Stimulated activated CD8-positive, alpha-beta memory T cell treated with anti-CD3 and anti-CD28 coated beads, Interleukin-15, amount 100 ng/mL, for 24 hours (primary cell): ENCODE measurements at places on chromosomes 5 and 9.

DNA sequence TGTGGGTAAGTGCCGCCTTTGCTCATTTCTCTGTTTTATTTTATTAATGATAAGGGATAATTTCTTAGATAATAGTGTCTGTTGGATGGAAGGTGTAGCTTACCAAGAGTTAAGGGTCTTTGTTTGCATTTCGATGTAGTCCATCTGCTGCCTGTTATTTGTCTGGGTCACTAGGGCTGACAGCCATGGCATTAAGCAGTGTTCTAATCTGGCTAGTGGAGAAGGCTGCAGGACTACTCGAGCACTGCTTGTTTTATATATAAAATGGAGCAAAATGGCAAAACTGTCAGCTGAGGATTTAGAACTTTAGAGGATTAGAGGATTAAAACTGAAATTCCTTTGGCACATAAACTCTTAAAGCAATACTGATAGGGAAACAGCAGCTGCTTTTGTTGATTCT is 67.5 kb downstream of the C7 start:
- no peak for DNase-seq

DNA sequence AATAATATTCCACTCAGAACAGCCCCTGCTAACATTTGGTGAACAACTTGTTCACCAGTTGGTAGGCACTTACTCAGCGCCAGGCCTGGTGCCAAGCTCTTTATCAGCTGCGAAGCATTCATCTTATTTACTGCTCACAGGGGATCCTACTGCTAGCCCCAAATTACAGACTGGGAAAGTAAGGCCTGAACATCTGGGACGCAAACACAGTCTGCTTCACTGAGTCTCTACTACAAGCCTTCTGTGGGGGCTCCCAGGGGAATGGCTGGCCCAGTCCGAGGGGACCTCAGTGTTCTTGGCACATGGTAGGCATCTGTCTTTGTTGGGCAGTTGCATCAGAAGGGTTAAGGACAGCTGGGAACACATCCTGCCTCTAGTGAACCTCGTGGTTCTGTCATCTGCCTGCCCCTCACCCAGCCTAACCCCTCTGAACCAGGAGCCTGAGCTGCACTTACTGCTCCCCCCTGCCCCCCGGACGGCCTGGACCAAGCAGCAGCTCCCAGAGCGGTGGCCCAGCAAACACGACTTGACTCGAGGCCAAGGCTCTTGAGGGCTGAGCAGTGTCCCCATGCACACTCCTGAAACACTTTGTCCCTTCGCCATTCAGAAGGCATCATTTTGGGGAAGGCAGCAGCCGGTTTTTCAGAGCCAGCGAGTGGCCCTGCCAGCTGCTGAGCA is at the start of gene PHYHD1:
Gene PHYHD1, plus strand, starts transcription at position 602 of the 678 bp plus-strand sequence. CDS start 1,342 bp downstream, outside the sequence.
- no peak for DNase-seq

DNA sequence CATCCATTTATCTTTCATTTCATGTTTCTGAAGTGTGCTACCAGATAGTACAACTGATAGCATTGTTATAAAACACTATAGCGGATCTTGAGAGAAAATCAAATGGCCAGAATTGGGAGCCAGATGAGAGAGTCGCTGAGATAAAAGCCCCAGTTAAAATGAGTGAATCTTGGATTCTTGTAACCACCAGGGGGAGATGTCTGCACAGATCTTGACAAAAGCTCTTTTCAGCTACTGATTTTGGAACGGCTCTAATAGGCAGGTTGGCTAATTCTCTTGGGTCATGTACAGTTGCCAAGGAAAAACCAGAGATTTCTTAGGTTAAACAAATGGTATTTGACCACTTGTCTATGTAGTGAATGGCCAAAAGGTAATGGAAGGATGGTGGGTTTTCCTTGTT is 21.7 kb downstream of the F2RL2 start:
- DNase-seq = no peak

- no peak for DNase-seq
Measured at GRCh38 chr9:122110100-122110833, 17.2 kb upstream of the TTLL11 start.

DNA sequence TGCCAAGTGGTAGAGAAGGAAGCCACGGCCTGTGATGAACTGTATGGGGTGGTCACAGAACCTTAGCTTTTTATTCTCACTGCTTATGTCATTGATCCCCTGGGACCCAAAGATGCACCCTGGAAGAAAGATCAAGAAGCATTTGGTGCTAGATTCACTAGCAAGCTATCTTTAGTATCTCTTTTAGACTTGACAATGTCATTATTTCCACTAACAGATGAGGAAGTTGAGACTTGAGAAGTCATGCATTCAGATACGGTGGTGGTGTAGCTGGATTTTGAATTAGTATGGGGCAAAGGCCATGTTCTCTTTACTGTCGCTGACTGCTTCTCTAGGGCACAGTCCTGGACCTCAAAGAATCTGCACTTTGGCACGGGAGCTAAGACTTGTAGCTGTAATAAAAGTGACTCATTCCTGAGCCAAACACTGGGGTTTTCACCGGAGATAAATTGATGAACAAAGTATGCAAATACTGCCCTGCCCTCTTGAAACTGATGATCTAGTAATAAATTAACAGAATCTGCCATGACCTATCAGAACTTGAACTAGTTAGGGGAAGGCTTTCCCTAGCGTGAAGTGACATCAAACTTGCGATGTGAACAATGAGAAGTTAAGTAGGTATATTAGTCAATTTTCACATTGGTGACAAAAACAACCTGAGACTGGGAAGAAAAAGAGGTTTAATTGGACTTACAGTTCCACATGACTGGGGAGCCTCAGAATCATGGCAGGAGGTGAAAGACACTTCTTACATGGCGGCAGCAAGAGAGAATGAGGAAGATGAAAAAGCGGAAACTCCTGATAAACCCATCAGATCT is 5.4 kb downstream of the GDA start:
- no peak for DNase-seq

DNA sequence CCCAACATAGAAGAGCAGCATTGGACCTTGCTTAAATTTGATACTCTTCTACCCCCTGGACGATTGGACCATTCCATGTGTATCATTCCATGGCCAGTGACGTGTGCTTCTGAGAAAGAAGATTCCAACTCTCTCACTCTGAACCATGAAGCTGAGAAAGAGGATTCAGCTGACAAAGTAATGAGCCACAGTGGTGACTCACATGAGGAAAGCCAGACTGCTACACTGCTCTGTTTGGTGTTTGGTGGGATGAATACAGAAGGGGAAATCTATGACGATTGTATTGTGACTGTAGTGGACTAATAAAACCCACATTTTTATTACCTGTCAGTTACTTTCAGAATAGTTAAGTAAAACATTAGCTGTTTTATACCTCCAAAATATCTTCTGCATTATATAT is 7.5 kb downstream of the HSPA5 start:
- DNase-seq = no peak

DNA sequence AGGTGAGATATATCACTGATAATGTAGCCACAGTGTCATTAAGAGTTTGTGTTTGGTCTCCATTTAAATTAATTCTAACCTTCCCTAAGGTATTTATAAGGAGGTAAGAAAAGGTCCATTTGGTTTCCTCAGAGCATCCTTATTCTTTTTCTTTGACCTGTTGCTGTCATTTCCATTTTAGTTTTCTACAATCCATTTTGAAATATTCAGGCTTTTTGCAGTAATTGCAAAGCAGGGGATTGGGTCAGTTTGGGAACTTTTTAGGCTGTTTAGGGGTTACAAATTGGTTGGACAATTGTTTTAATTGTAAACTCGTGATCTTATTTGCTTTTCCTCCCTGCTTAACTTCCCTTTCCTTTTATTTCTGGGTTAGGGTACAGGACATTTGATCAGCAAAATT is 42.6 kb upstream of the PDZD2 start:
- no peak for DNase-seq

- DNase-seq = no peak
Measured at GRCh38 chr5:78908173-78909061, 76.7 kb downstream of the ARSB start.

DNA sequence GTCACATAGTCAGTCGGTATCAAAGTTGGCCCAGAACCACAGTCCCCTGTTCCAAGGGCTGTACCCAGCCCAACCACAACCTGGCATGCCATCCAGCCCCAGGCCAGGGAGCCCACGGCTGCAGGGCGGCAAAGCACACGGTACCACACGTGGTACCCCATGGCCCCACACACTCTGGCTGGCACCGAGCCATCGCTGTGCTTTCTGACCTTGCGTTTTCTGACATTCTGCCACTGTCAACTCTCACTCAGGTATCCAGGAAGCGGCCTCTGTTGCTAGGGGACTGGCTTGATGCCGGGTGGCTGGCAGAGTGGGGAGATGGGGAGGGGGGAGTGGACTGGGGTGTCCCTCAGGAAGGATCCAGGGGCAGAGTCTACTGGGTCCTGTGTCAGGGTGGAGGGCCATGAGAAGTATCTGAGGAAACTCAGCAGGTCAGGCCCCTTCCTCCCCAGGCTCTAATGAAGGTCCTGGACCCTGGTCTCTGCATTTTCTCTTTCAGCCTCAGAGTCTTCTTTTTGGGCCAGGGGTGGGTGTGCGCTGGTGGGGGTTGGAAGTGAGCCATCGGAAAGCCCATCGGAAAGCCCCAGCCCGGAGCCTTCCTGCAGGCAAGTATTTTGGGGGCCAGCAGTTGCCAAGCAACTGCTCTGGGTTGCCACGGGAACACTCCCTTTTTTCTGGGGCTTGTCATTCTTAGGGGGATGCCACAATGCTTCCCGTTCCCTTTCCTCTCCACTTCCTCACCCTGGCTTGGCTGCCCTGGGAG is 21.0 kb upstream of the RALGDS start:
- no peak for DNase-seq

DNA sequence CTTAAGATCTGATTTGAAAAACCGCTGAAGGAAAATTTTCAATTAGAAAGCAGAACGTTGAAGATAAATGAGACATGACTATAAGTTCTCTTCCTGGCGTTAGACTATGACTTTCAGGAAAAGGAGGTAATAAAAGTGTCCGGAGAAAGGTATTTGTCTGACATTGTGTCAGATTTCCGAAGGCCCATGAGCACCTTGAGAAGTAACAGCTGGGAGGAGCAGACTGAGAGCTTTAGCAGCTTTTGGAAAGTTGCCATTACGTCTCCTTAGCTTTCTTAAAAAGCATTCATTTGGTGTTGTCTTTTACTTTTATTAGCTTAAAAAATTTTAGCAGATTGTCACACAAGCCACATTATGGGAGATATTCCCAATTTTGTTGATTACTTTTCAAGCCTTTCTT is 363.5 kb downstream of the NDUFS4 start:
- DNase-seq = no peak

- DNase-seq = no peak
Measured at GRCh38 chr9:38641985-38642864, 21.8 kb upstream of the ANKRD18A start.

DNA sequence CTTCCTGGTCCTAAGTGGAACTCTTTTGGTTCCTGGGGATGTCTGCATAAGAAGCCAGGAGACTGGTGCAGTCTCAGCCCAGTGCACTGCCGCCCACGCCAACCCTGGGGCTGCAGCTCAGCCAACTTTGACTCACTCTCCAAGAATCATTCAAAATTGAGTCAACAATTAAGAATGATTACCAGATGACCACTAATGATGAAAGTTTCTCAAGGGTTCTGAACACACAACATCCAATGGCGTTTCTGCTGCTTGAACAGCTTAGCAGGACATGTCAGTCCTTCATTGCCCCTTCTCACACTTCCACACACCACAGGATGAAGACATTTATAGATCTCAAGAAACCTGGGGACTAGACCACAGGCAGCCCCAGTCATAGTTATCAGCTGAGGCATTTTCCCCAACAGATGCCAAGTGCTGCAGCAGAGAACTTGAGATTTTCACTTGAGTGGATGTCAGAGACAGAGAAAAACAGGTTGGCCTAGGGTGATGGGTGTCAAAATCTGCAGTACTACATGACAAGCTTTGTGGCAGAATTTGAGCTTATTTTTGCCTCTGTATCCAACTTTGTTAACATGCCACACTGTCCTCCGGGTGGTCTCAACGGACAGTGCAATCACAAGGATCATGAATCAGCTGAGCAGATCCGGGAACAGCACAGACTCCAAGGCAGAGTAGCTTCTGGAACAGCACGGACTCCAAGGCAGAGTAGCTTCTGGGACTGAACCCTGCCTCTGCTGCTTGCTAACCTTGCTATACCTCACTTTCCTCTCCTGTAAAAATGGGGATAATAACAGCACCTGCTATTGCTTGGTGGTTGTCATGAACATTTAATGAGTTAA is 356.1 kb downstream of the SPOCK1 start:
- no peak for DNase-seq

GRCh38 chr9:112796485-112796884 is 45.9 kb downstream of the SNX30 start:
- no peak for DNase-seq

DNA sequence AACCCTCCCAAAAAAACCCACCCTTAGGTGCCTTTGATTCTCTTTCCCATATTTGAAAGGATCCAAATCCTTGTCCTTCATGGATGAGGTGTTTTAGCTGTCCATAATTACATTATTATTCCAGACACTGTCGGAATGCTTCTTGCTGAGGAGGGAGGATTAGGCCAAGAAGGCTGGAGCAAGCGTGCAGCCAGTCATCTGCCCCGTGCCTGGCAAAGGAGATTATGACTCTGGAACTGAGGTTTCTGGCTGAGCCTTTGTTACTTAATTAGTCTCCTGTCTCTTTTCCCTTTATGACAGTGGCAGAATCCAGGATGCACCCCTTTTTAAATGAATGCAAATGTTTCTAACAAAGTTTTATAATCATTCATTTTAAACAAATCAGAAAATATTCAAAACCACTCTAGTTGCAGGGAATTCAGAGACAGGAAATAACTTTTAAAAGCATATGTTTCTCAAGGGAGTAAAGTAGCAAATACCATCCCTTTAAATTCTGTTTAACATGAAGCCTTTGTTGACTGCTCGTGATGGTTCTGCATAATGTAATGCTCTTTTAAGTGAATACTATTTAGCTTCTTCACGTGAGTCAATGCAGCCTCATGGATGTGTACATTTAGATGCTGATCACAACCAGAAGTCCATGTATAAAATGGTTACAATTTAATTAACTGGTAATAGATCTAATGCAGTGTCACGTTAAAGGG is 69.8 kb downstream of the GALNT10 start:
- no peak for DNase-seq
